ENCODE measurements at places on chromosomes 1 and 21.

GRCh38 chr1:26607186-26607585 lies 77.6 kb downstream of the RPS6KA1 start:
- DNase-seq: no peak

DNA sequence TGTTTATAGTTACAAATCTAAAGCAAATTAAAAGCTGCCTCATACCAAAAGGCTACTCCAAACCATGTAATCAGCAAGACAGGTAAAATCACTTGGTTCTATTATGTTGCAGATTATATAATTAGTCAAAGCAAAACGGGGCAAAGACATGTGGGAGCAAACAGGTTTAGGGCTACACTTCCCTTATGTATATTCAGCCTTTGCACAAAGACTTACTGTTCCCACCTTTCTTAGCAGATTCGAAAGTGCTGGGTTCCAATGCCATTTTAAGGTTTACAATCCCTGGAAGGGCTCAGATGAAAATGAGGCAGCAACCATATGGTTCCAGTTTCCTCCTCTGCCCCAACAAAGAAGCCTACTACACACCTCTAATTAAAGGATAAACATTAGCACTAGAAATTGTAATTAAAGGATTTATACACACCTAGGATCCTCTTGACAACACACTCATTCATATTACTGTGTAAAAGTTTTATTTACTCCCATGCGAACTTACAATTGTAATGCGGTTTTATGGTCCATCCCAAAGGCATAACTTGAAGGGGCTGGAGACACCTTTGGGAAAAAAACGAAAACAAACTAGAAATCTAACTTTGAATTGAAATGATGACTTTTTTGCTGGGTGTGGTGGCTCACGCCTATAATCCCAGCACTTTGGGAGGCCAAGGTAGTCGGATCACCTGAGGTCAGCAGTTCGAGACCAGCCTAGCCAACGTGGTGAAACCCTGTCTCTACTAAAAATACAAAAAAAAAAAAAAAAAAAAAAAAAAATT lies 117.3 kb upstream of the PKN2 start:
- DNase-seq: no peak

DNA sequence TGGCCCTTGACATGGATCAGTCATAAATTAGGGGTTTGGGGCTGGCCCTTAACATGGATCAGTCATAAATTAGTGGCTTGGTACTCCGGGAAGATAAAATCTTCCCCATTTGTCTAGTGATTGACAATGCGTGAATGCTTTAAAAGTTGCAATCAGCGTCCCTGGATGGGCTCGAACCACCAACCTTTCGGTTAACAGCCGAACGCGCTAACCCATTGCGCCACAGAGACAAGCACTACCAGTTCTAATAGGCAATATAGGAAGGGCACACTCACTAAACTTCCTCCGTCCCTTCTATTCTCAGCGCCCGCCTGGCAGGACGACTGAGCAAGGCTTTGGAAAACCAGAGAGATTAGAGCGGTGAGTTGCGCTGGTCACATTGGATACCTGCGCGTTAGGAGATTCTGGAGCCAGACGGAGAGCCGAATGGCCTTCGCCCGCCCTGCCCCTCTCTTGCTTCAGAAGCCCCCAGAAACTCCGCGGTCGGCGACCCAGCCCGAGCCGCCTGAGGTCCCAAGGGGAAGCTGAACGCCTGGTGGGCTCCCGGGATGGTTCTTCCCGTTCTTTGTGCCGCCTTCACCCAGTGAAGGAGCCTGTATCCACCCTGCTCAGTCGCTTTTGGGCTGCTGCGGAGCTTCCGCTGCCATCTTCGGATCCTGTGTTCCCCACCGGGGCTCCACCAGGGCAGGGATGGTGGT lies 235.9 kb downstream of the FAM72C start:
- no peak for DNase-seq

- DNase-seq: no peak
Observed at GRCh38 chr1:24705260-24706073, 39.8 kb upstream of the CLIC4 start.

- no peak for DNase-seq
Observed at GRCh38 chr1:155086128-155086741, 7.6 kb downstream of the EFNA3 start.

GRCh38 chr1:244102468-244102867 lies 51.4 kb downstream of the ZBTB18 start:
- no peak for DNase-seq

GRCh38 chr1:62281922-62282555 lies 37.2 kb downstream of the KANK4 start:
- DNase-seq: no peak

DNA sequence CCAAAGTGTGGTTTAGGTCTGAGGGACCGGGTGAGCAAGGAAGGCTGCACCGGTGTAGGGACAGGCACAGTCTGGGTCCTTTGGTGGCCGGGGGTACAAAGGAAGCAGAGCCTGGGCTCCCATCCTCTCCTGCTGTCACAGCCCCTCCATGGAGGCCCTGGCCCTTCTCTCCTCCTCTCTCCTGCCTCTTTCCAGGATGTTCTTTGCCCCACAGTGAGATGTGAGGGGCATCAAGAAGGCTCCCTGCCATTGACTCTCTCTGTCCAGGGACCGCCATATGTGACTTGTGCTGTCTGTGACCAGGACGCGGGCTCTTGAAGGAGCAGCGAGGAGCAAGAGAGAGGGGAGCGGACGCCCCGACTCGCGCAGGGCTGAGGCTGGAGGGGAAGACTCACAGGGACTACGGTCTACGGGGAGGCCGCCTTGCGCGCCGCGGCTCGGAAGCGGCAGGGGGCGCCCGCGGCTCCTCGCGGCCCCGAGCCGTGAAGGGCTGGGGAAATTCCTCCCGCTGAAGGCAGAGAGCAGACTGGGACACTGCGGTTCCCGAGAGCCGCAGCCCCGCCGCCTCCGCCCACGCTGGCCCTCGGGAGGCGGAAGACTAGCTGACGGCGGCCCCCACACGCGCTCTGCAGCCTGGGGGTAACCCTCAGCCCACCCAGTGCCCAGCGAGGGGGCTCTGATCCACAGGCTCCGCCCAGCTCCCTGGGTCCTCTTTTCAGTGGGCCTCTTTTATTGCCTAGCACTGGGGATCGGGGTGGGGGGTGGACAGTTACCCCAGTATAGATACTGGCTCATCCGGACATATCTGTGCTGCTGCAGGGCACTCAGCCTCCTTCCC lies 40.8 kb downstream of the MAB21L3 start:
- DNase-seq: no peak

- DNase-seq: no peak
Observed at GRCh38 chr1:163824006-163824405, 502.3 kb downstream of the NUF2 start.

- DNase-seq: no peak
Observed at GRCh38 chr1:19359357-19359756, 47.2 kb downstream of the SLC66A1 start.

- no peak for DNase-seq
Observed at GRCh38 chr1:109770331-109771095, 6.8 kb upstream of the EPS8L3 start.

DNA sequence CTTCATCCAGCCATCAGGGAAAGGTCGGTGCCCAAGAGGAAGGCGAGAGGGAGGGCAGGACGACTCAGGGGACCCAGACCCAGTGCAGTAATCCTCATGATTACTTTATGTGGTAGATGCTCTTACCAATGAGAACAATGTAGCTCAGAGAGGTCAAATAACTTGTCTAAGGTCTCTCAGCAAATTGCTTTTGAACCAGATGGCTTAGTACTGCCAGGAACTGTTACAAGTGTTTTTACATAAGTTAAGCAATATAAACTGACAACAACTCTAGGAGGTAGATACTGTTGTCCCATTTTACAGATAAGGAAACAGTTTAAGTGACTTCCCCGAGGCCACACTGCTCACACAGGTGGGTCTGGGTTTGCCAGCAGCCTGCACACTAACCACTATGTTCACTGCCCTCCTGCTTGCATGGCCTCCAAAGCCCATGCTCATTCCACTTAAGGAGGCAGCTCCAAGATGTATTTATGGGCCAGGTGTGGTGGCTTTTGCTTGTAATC lies 111.7 kb downstream of the LACTBL1 start:
- no peak for DNase-seq

GRCh38 chr1:73839922-73840321 lies 358.1 kb downstream of the LRRIQ3 start:
- DNase-seq: no peak

GRCh38 chr21:24577301-24577700 lies 1030.0 kb downstream of the MRPL39 start:
- no peak for DNase-seq

- no peak for DNase-seq
Observed at GRCh38 chr1:224433041-224433691, 1.4 kb downstream of the WDR26 start.

DNA sequence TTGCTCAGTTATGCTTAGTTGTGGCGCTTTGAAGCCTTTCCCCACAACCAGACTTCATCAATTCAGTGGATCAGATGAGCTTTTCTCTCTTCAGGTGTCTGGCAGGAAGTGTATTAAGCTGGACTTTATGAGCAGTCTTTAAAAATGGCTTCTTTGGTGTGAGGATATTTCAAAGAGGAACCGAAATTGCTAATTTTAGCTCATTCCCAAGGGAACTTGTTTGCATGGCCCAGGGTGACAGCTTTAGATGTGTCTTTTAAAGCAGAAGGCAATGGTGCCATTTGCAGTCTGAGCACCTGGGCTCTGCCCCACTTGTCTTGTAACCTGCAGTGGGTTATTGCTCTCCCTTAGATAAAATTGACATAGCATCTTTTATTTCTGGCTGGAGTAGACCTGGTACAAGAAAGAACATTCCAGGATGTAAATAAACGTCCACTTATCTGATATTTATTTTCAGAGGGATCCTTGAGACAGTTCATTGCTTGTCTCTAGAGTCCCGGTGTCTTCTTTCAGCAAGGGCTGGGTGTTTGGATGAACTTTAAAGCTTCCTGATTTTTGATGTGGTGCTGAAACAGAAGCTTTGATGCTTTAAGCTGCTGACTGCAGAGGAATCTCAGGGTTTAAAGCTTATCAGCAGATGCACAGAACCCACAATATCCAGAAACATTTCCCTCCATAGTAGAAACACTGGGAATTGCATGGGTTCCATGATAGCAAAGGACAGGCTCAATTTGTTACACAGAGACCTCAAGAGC lies 241.7 kb downstream of the ADGRL2 start:
- DNase-seq: no peak

- DNase-seq: no peak
Observed at GRCh38 chr1:26278724-26279455, 996 bp upstream of the SH3BGRL3 start.

DNA sequence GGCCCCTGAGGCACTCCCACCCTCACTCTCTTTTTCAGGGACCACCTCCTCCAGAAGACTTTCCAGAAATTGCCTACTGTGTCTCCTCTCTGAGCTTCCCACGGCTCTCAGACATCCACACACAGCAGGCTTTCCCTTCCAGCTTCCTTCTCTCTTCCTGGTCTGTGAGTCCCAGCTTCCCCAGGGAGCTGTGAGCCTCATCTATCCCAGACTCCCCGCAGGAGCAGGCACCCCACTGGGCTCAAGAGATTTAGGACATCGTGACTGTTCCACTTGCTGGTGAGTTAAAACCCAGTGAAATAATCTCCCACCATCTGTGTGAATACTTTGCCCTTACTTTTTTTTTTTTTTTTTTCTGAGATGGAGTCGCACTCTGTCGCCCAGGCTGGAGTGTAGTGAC lies 22.0 kb upstream of the PRELP start:
- no peak for DNase-seq

- DNase-seq: no peak
Observed at GRCh38 chr1:168939110-168939946, 167.2 kb upstream of the ATP1B1 start.

- DNase-seq: no peak
Observed at GRCh38 chr1:62809788-62810187, 25.9 kb downstream of the ATG4C start.

GRCh38 chr1:108000620-108001111 lies 35.7 kb upstream of the VAV3 start:
- DNase-seq: no peak

- no peak for DNase-seq
Observed at GRCh38 chr1:185907246-185907645, 173.1 kb downstream of the HMCN1 start.

- DNase-seq: no peak
Observed at GRCh38 chr1:8202182-8202905, 115.6 kb upstream of the SLC45A1 start.

- DNase-seq: no peak
Observed at GRCh38 chr1:21520899-21521716, 11.9 kb downstream of the ALPL start.

DNA sequence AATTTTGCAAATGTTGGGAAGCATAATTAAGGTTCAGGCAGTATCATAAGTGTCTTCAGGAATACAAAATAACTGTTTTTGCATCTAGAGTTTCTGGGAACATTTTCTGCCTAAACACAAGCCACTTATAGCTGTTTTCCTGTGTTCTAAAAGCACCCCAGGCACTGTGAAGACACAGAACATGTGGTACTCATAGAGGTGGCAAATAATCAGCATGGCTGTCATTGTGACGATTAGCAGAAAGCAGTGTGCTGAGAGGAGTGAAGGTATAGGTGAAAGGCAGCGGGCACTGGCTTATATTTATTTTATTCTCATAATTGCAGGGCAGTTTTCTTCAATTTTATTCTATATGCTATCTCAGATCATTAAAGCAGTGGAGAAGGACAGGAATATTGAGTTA lies 119.6 kb downstream of the LRRC53 start:
- DNase-seq: no peak

DNA sequence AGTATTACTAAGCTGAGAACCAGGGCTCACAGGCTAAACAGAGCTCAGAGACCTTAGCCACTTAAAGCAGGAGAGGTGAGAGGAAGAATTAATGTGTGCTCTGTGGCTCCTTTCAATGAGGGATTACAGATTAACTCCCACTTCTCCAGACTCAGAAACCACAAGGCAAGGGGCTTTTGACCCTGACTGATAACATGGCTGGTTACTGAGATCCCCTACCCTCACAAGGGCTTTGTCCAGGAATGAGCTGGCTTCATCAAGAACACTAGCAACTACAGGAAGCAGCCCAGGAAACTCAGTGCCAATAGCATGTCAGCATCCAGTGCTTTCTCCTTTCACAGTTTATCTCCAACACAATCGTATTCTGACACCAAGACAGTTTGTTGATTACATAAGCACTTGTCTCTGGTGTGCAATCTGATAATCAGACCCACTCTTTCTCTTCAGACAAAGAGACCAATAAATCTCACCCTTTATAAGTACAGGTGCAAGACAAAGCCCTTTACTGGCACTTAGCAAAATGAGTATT lies 38.8 kb downstream of the ERI3 start:
- DNase-seq: no peak

DNA sequence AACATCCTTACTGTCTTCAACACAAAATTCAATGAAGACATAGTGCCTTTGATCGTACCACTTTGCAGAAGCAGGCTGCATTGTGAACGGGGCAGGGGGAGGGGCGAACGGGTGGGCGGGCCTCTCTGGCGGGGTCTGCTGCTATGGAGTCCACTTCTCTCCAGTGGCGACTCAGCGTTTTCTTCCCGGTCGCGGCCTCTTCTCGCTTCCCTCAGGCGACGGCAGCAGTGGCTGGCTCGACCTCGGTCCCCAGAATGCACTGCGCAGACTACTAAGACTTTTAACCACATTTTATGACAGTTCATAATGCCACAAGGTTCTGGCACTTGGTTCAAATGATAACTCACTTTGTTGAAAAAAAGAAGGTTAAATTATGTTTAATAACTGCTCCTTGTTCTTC lies 21.2 kb downstream of the GBP2 start:
- no peak for DNase-seq
